ENCODE measurements at places on chromosomes 7 and 10. TPM values are rescaled to one million over a fixed set of nuclear protein-coding genes. Genes with fewer than 3 reads are reported as not detected.
A peak's percentile ranks its signal among the peaks of the same experiment; 100 is the strongest.

IDI2 gene
- polyA plus RNA-seq: not detected

ACSM6 gene
- 0.14 TPM for polyA plus RNA-seq

HOXA6 gene
- 36.8 TPM for polyA plus RNA-seq

- DNase-seq: peak; percentile 15
These were observed 83.5 kb downstream of the GNAT3 start for GRCh38 chr7:80428161-80429054.

- no peak for DNase-seq
These were observed 46.4 kb downstream of the ESYT2 start for GRCh38 chr7:158782761-158783401.

DNA sequence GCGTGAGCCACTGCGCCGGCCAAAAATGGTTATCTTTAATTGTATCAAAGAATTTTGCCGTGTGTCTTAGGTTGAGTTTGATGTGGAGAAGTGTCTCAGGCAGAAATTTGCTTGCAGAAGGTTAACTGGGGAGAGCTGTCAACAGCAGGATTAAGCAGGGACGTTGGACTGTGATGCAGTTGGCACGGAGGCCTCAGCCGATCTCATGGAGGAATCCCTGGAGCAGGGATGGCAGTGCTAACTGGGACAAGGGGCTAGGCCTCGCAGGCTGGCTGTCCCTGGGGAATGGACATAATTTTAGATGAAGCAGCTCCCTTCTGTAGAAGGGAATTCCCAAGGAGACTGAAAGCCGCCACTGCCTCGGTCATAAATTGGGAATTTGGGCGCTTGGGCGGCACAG, 12.3 kb upstream of the KIF5B start:
- no peak for DNase-seq

- DNase-seq: no peak
These were observed 317.2 kb downstream of the GRID1 start for GRCh38 chr10:86049442-86049841.

DNA sequence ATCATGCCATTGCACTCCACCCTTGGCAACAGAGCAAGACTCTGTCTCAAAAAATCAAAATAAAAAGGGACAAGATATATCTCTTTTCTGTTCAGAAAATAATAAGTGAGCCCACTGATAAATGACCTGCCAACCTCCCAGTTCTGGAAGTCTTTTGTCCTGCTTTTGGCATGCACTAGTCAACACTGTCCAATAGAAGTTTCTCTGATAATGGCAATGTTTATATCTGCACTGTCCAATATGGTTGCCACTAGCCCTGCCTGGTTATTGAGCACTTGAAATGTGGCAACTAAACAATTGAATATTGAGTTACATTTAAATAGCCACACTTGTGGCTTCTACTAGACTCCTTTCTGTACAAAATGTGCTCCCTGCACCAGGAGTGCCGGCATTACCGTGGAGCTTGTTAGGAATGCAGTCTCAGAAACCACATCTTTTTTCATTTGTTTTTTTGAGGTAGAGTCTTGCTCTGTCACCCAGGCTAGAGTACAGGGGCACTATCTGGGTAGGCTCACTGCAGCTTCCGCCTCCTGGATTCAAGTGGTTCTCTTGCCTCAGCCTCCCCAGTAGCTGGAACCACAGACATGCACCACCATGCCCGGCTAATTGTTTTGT, 229.7 kb downstream of the CACNB2 start:
- DNase-seq: no peak

GRCh38 chr10:43390333-43390732, 18.7 kb downstream of the HNRNPF start:
- no peak for DNase-seq

Data from renal cortex interstitium (tissue), 15 donors.